HTR-8/SVneo (cell line): ENCODE measurements at places on chromosomes 16 and 17.

GRCh38 chr17:31414550-31414918 lies 23.1 kb downstream of the RAB11FIP4 start:
- DNase-seq: no peak

DNA sequence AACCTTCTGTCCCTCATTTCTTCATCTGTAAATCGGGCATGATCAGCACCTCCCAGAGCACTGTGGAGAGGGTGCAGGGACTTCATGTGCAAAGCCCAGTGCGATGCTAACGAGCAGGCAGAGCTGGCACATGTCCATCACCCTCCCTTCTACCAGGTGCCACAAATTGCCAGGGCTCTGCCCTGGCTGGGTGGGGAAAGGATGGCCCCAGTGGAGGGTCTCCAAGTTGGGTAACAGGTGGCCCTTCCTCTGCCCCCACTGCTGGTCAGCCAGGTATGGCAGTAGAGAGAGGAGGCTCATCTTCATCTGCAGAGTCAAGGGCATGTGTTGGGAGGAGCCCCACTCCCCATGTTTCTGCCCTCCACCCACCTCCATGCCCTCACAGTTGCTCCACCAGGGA lies 61.5 kb upstream of the CDH5 start:
- no peak for DNase-seq

DNA sequence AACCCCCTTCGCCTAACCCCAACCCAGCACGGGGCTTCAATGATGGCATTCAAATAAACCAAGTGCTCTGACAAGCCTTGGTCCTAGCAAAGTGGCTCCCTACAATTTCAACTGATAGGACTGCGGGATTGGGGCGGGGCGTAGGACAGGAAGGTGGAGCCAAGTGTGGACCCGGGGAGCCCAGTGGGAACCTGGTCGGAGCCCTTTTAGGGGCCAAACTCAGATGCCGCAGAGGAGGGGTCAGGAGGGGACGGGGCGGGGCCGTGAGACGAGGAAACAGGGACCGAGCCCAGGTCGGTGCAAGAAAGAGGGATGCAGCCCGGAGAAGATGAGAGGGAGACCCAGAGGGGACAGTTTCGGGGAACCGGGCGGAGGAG lies 13.2 kb upstream of the CDIPT start:
- DNase-seq: no peak

DNA sequence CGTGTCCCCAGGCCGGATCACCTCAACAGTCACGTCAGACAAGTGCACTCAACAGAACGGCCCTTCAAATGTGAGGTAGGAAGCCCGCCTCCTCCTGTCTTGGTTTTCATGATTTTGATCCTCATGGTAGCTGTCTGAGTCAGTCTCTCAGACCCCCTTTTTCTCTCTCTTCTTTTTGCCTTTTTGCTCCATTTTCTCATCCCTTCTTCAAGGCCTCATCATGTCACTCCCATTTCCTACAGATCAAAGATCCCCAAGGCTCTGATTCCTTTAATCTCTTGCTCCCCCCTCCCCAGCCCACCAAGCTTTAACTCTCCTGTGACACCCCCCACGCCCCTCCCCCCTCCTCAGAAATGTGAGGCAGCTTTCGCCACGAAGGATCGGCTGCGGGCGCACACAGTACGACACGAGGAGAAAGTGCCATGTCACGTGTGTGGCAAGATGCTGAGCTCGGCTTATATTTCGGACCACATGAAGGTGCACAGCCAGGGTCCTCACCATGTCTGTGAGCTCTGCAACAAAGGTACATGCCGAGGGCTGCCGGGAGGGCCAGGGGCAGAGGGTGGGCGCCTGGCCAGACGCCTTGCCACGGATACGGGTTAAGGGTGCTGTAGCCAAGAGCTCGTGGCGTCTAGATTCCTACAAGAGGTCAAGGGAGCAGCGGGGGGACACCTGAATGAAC lies 2.0 kb downstream of the MAZ start:
- DNase-seq: no peak

DNA sequence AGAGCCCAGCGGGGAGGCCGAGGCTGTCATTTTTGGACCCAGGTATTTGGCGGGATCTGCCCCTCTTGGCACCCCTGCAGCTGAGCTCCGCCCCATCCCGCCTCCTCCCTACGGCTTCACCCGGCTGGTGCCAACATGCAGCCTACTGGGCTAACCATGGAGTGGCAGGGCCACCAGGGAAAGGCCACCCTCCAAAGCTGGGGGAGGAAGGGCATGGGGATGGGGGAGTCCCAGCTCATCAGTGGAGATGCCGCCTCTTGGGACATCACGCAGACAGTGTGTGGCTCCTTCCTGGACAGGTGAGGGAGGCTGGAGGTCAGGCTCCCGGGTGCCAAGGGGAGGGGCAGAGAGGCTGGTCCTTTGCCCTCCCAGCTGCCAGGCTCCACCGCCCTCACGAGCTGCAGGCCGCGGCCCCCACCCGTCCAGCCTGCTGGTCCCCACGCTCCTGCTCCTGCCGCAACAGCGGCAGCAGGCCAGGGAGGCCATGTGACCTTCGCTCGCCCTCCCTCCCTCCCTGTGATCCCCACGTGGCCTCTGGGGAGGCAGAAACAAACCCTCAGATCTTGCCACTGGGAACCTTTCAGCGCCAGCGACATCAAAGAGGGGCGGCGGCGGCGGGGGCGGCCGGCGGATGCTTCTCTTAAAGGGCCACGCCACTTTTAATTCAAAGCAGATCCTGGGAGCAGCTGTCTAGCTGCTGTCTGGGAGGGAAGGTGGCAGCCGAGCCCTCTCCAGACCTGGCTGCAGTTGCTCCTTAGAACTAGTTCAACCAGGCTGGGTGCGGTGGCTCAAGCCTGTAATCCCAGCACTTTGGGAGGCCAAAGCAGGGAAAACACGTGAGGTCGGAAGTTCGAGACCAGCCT lies 6.8 kb upstream of the NOTUM start:
- DNase-seq: peak; percentile 48

DNA sequence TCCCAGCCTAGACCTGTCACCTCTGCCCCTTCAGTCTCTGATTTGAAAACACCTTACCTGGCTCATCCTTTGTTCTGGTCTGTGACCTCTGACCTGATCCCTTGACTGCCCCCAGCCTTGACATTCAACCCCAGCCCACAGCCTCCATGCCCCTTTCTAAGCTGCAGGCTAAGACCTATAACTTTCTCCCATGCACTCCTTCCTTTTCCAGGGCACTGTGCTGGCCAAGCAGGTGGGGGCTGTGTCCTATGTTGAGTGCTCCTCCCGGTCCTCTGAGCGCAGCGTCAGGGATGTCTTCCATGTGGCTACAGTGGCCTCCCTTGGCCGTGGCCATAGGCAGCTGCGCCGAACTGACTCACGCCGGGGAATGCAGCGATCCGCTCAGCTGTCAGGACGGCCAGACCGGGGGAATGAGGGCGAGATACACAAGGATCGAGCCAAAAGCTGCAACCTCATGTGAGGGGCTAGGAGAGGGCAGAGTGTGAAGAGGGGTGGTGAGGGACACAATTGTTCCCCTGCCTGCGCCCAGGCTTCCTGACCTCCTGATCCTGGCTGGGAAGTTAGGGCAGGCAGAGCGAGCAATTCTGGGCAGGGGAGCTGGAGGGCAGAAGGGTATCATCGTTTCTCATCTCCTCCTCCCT lies 3.3 kb downstream of the RND2 start:
- no peak for DNase-seq

- no peak for DNase-seq
These were observed 16.0 kb upstream of the RASL10B start for GRCh38 chr17:35715416-35715815.

DNA sequence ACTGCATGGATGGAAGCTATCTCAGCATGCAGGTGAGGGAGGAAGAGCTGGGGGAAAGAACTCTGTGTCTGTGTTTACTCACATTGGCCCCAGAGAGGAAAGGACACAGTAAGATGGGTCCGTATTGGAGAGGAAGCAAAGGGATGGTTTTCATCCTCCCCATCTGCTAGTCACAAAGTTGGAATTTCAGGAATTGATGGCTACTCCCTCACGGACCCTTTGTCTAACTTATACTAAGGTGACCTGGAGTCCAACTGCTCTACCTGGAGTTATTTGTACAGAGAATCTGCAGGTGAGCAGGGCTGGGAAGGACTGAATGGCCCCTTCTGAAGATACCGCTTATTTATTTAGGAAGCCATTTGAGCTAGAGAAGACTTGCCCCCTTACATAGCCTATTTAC lies 55.1 kb downstream of the WNT3 start:
- DNase-seq: no peak

DNA sequence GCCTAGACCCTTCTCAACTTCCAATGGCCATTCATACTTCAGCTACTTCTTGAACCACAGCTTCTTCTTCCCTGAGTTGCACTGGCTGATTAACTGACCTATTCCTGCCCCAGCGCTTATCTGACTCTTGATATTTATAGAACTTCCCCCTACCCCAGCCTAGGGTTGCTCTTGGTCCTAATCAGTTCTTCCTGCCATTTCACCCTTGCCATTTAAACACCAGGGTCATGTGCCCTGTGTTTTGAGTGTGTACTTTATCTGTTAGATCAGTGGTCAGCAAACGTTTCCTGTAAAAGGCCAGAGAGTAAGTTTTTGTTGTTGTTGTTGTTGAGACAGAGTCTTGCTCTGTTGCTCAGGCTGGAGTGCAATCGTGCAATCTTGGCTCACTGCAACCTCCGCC lies 82.4 kb upstream of the COX10 start:
- DNase-seq: no peak

DNA sequence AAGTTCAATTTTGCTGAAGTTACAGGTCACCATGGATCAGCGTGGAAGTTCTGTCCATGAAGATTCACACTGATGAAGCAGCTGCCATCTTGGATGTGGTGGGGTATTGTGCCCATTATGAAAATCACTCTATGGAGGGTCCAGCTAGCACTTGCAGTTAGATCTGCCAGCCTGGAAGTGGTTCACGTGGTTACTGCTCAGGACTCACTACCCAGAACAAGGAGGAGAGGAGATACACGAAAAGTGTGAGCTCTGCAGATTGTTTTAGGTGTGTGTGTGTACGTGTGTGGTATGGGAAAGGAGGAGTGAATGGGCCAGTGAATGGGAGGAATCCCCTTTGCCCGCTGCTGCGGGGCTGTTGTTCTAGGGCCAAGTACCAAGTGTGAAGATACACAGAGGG lies 333.4 kb downstream of the MAF start:
- no peak for DNase-seq

GRCh38 chr17:82640036-82640435 lies 8.2 kb downstream of the WDR45B start:
- DNase-seq: no peak
